ENCODE measurements at places on chromosomes 4 and X. TPM values are rescaled to one million over a fixed set of nuclear protein-coding genes. Genes with fewer than 3 reads are reported as not detected.

TCP11X2 gene
- total RNA-seq: not detected

RGN gene
- 0.33 TPM for total RNA-seq

- H3K4me1 ChIP-seq: peaks cover 19% of the 10 kb centered on the region
- H3K27me3 ChIP-seq: peaks cover 13% of the 10 kb centered on the region
- H3K36me3 ChIP-seq: no peaks in the 10 kb centered on the region
- H3K4me3 ChIP-seq: no peak overlapping the region
- DNase-seq: no peak
These were observed 98.9 kb downstream of the HPGD start for GRCh38 chr4:174423257-174423944.

DNA sequence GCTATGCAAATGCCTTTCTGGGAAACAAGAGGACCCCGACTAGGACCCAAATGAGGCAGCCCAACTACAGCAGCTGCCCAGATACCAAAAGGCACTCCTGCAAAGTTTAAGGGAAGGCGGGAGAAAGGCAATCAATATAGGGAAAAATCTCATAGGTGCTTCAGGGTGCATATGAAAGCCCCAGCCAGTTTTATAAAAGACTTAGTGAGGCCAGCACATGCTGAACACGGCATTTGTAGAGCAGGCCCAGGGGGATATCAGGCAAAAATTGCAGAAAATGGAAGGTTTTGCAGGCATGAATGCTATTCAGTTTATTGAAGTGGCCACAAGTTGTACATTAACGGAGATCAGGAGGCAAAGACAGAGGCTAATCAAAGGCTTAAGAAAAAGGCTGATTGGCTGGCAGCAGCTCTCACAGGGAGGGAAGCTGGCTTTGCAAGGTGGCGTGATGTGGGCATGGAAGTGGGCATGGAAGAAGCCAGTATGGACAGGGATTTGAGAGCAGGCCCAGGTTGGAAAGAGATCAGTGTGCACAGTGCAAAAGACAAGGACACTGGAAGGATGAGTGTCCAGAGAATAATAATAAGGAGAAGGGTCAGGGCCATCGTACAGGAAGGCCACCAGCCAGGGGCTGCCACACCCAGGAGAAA is 37.7 kb upstream of the UGT2B7 start:
- no peaks in the 10 kb centered on the region for H3K27me3 ChIP-seq
- H3K4me3 ChIP-seq: no peak overlapping the region
- H3K4me1 ChIP-seq: peaks cover 41% of the 10 kb centered on the region
- H3K27ac ChIP-seq: peak overlapping the region; percentile 94
- DNase-seq: no peak
- H3K36me3 ChIP-seq: no peaks in the 10 kb centered on the region

SLC4A4 gene
- 12.8 TPM for total RNA-seq

FGFR3 gene
- total RNA-seq: 4.3 TPM

CLIC2 gene
- 0.97 TPM for total RNA-seq

DNA sequence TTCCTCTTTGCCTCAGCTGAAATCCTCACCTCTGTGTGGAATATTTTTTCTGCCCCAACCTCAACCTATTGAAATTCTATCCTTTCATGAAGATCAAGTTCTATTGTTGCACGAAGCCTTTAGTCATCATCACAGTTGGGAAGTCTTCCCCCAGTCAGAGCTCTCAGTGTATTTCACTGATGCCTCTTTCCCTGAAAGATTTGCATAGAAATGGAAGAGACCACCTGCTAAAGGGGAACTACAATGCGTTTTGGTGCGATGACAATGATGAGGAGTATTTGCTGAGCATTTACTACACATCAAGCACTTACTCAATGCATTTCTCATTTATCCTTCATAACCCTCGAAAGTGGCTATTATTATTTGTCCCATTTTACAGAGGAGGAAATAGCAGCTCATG is 151.2 kb upstream of the KLF3 start:
- peaks cover 4% of the 10 kb centered on the region for H3K27me3 ChIP-seq
- peaks cover 3% of the 10 kb centered on the region for H3K4me1 ChIP-seq
- no peak overlapping the region for H3K27ac ChIP-seq
- DNase-seq: no peak
- no peak overlapping the region for H3K4me3 ChIP-seq

KIAA1210 gene
- total RNA-seq: not detected

GRCh38 chr4:8775751-8776355 is 95.8 kb downstream of the HMX1 start:
- no peaks in the 10 kb centered on the region for H3K36me3 ChIP-seq
- H3K4me1 ChIP-seq: no peaks in the 10 kb centered on the region
- H3K27me3 ChIP-seq: no peaks in the 10 kb centered on the region
- peak; percentile 81 for DNase-seq
- no peak overlapping the region for H3K4me3 ChIP-seq
- H3K27ac ChIP-seq: no peak overlapping the region

CFAP47 gene
- total RNA-seq: not detected

GRCh38 chr4:101284546-101284945 is 62.8 kb downstream of the PPP3CA start:
- no peaks in the 10 kb centered on the region for H3K27me3 ChIP-seq
- no peaks in the 10 kb centered on the region for H3K36me3 ChIP-seq
- peak overlapping the region; percentile 24 for H3K27ac ChIP-seq

GRCh38 chr4:152860046-152860445 is 76.1 kb upstream of the FHDC1 start:
- H3K4me1 ChIP-seq: peaks cover 40% of the 10 kb centered on the region
- H3K27ac ChIP-seq: no peak overlapping the region
- H3K27me3 ChIP-seq: no peaks in the 10 kb centered on the region
- H3K4me3 ChIP-seq: no peak overlapping the region

GRCh38 chr4:123667991-123668390 is 271.4 kb downstream of the SPRY1 start:
- no peaks in the 10 kb centered on the region for H3K36me3 ChIP-seq
- no peak overlapping the region for H3K27ac ChIP-seq
- H3K4me3 ChIP-seq: no peak overlapping the region
- DNase-seq: no peak
- H3K27me3 ChIP-seq: no peaks in the 10 kb centered on the region

DNA sequence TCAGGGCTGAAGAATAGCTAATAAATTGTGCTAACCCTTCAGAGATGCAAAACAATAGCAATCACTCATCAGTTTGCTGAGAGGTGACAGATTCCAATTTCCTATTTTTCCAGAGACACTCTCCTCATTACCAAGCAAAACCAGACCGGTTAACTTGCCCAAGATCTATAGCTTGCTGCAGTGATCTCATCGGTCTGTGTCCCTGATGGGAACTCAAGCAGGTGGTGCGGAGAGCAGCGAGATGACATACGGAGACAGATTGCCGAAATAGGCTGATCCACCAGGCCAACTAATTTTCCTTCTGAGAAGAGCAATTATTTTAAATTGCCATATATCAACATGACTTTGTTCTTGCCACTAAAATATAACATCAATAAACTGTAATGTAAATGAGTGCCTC is 10.5 kb upstream of the DCHS2 start:
- no peak overlapping the region for H3K4me3 ChIP-seq
- peaks cover 69% of the 10 kb centered on the region for H3K27me3 ChIP-seq
- H3K36me3 ChIP-seq: peaks cover 2% of the 10 kb centered on the region

Measured in chondrocyte (in vitro differentiated cells).